Right lobe of liver (tissue), 6 donors: ENCODE measurements at places on chromosomes 12 and 14.

DNA sequence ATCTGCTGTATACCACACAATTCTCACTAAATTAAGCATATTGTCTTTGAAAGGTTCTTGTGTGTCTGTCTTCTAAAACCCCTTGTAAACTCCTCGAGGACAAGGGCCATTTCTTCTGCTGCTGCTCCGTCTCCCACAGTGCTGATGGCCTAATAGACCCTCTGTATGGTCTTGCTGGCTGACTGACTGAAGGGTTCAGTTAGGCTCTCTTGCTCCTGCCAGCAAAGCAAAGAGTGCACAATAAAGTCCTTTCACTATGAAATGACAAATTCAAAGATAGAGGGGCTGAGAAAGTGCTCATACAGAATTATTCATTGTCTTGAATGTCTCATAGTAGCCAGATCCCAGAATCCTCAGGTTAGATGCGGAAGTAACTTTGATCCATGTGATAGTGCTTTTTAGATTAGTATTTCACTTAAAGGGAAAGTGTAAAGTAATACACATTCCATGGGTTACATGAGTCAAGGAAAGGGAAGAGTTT is 14.2 kb upstream of the RIOX1 start:
- peaks cover 10% of the 10 kb centered on the region for H3K4me1 ChIP-seq
- H3K36me3 ChIP-seq, result no peaks in the 10 kb centered on the region
- DNase-seq, result no peak

DNA sequence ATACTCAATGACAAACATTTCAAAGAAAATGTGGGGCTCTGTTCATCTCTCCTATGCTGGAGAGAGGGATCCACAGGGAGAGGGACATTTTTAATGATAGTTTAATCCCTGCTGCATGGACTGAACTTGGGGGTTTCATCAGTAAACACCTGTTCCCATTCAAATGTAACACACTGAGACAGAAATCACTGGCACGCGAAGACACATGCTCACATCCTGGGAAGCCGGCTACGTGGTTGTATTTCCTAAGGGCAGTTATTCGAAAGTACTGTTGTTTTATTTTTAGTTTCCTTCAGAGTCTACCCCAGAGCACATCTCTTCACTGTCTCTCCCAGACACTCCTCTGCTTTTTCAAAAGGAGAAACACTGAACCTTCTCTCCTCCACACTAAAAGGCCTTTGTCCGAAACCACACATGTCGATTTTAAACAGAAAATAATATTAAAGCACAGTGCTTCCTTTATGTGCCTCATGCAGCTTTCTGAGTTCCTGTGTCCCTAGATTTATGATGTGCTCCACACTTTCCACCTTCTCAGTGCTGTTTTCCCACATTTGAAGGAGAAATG is 52.8 kb downstream of the PTHLH start:
- no peaks in the 10 kb centered on the region for H3K36me3 ChIP-seq
- no peaks in the 10 kb centered on the region for H3K27me3 ChIP-seq
- H3K4me1 ChIP-seq, result no peaks in the 10 kb centered on the region
- H3K4me3 ChIP-seq, result no peak overlapping the region
- DNase-seq, result no peak

DNA sequence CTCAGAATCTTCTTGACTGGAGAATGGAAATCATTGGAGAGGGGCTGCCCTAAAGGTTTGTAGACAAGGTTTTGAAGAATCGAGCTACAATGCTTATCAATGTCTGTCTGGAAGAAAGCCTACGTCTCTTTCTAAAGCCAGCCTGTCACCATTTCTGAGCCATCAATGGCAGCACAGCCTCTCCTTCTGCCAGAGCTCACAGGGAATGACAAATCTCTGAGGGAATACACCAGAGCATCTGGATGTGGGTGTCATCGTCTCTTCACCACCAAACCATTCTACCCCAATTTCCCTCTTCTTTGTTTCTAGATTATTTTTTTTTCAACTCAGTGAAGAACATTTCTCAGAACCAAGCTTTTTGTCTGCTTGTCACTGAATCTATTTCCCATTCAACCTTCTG is 349.7 kb downstream of the EMP1 start:
- no peaks in the 10 kb centered on the region for H3K36me3 ChIP-seq
- H3K27ac ChIP-seq, result no peak overlapping the region
- DNase-seq, result no peak
- H3K27me3 ChIP-seq, result no peaks in the 10 kb centered on the region

DNA sequence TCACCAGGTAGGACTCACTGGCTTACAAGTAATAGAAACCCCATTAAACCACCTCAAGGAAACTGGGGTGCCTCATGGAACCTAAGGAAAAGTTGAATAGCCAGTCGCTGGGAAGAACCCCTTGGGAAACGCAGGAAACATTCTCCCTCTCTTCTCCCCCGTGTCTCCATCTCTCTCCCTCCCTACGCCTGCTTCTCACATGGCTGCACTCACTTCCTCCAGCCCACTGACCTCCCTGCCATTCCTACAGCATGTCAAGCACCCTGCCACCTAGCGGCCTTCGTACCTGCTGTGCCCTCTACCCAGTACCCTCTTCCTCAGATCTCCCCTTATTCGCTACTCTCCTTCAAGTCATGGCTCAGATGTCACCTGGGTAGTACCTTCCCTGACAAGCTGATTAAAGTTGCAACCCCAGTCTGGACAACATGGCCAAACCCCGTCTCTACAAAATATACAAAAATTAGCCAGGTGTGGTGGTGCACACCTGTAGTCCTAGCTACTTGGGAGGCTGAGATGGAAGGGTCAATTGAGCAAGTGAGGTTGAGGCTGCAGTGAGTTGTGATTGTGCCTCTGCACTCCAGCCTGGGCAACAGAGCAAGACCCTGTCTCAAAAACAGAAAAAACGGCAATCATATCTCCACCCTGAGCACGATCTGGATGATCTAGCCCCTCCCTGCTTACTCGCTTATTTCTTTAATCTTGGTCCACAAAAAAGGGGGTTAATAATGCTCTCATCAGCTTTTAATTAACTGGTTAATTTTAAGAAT is 6.4 kb upstream of the DTX1 start:
- no peaks in the 10 kb centered on the region for H3K4me1 ChIP-seq
- H3K36me3 ChIP-seq, result no peaks in the 10 kb centered on the region
- H3K27ac ChIP-seq, result no peak overlapping the region
- no peak overlapping the region for H3K4me3 ChIP-seq
- no peak for DNase-seq

GRCh38 chr12:111759271-111759670 is 7.5 kb upstream of the ALDH2 start:
- no peaks in the 10 kb centered on the region for H3K27me3 ChIP-seq
- no peak overlapping the region for H3K4me3 ChIP-seq
- peaks cover 23% of the 10 kb centered on the region for H3K4me1 ChIP-seq

DNA sequence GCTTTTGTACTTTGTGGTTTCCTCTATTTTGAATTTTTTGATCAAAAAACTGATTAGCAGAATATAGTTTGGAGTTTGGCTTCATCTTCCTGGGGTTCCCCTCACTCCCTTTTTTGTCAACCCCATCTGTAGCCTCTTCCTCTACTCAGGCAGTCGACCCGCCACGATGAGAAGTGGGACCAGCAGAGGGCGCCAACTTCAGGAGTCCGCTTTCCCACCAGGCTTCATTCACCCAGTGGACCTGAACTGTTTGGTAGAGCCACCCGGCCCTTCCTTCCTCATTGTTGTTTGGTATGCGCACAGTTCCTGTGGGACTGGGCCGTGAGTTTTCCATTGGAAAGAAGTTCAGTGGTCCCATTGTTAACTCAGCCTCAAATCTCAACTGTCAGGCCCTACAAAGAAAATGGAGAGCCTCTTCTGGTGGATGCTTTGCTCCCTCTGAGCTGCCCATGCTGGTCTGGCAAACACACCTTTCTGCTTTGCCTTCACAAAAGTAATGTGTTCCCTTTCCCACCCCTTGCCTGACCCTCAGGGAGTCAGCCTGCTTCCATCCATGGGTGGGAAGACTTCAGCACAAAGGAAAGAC is 21.7 kb downstream of the TMBIM6 start:
- peaks cover 63% of the 10 kb centered on the region for H3K36me3 ChIP-seq
- H3K4me3 ChIP-seq, result no peak overlapping the region
- no peaks in the 10 kb centered on the region for H3K27me3 ChIP-seq
- no peaks in the 10 kb centered on the region for H3K4me1 ChIP-seq
- peak; percentile 51 for DNase-seq

GRCh38 chr14:95531969-95532368 is 2.9 kb upstream of the GLRX5 start:
- H3K36me3 ChIP-seq, result no peaks in the 10 kb centered on the region
- no peak for DNase-seq
- no peak overlapping the region for H3K4me3 ChIP-seq
- H3K4me1 ChIP-seq, result peaks cover 52% of the 10 kb centered on the region
- no peaks in the 10 kb centered on the region for H3K27me3 ChIP-seq

DNA sequence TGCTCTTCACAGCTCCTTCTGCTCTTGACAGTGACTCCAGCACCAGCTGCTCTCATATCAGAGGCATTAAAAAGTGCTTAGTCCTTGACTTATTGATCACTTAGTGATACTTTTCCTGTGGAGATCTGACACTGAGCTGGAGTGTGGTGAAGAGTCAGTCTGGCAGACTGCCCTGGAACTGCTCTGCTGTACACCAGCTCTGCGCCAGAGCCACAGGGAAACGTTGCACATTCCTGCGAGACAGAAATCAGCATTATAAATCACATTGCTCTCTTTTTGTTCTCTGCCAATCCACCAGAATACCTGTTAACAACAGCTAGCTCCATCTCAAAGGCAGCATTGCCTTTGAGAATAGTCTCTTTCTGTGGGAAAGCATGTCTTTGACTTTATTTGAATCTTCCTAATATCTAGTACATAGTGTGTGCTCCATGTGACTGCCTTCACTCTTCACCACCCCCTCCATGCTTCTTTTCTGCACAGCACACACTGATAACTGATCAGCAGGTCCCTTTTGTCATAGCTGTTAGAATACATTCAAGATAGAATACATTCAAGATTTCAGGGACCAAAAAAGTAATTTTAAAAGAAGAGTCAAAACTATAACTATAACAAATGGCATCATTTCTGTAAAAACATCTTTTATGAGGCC is 48.2 kb upstream of the VSX2 start:
- H3K4me1 ChIP-seq, result no peaks in the 10 kb centered on the region
- H3K27me3 ChIP-seq, result no peaks in the 10 kb centered on the region
- DNase-seq, result no peak
- no peaks in the 10 kb centered on the region for H3K36me3 ChIP-seq

DNA sequence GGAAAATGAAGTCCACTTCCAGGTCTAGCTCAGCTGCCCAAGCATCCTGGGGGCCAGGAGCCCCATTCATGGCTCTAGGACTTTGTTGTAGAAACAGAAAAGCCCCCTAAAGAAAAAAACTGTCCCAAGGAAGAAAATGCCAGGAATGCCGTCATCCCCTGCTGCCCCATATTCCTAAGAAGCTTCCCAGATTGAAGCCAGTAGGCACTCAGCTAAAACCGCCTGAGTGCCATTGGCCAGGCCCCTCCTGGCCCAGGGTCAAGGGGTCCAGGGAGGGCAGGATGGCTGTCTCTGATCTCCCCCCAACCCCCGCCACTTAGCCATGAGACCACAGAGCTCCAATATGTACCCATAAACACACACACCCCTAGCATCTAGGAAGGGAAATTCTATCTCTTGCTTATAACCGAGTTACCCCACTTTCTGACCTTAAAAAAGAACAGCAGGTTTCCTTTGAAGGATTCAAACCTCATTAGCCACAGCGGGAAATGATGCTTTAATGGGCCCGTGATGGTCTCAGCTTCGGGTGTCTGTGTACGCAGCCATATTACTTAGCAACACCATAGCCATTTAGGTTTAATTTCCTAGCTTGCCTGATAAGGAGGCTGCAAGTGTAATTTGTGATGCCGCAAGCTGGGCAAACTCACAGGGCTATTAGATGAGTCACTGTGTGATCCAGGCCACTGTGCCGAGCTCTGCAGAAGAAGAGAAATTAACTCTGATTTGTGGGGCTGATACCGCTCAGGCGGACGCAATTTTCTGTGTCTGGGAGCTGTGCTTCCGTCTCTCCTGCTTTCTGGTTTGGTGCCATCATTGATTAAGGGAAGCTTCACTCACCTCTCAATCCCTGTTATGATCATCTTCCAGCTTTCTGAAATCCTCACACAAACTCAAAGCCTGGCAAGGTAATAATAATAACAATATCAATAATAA is 84.2 kb downstream of the GCH1 start:
- no peaks in the 10 kb centered on the region for H3K36me3 ChIP-seq
- no peaks in the 10 kb centered on the region for H3K27me3 ChIP-seq
- H3K27ac ChIP-seq, result no peak overlapping the region
- H3K4me3 ChIP-seq, result no peak overlapping the region
- no peaks in the 10 kb centered on the region for H3K4me1 ChIP-seq

- H3K27me3 ChIP-seq, result no peaks in the 10 kb centered on the region
- no peak for DNase-seq
- no peaks in the 10 kb centered on the region for H3K4me1 ChIP-seq
Measured at GRCh38 chr12:81207173-81207572, 129.3 kb downstream of the ACSS3 start.

- H3K27ac ChIP-seq, result no peak overlapping the region
- DNase-seq, result no peak
- no peaks in the 10 kb centered on the region for H3K36me3 ChIP-seq
- no peak overlapping the region for H3K4me3 ChIP-seq
Measured at GRCh38 chr14:77859934-77860570, 60.1 kb downstream of the ADCK1 start.

DNA sequence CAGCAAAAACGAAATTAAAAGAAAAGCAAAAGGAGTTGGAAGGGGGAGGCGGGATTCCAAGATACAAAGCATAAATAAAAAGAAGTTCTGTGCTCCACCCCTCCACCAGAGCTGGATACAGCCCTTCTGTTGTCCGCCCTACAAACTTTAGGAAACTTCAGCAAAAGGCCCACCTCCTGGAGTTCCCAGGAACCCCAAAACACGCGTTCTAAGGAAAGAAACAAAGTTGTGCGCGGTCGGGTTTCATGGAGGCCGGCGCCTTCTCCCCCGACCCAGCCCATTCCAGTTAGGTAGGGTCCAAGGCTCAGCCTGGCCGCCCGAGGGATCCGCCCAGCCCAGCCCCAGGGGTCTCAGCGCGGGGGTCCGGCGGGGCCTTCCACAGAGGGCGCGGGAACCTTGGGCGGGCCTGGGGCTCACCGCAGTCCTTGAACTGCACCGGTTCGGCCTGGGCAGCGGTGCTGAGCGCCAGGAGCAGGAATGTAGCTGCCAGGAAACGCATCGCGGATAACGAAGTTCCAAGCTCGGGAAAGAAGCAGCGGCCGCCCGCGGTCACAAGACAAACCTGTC is at the start of gene NPC2:
Gene NPC2, minus strand, starts transcription at position 530 of the 567 bp plus-strand sequence. Its CDS starts 31 bp downstream, at position 499.
- no peak for DNase-seq
- H3K4me1 ChIP-seq, result peaks cover 6% of the 10 kb centered on the region
- peak within 1 kb of the TSS; percentile 88 for H3K4me3 ChIP-seq
- no peaks in the 10 kb centered on the region for H3K36me3 ChIP-seq

GRCh38 chr12:43957732-43958372 is 122.0 kb downstream of the TMEM117 start:
- H3K4me3 ChIP-seq, result no peak overlapping the region
- no peaks in the 10 kb centered on the region for H3K4me1 ChIP-seq
- no peaks in the 10 kb centered on the region for H3K27me3 ChIP-seq
- DNase-seq, result no peak
- H3K27ac ChIP-seq, result no peak overlapping the region

DNA sequence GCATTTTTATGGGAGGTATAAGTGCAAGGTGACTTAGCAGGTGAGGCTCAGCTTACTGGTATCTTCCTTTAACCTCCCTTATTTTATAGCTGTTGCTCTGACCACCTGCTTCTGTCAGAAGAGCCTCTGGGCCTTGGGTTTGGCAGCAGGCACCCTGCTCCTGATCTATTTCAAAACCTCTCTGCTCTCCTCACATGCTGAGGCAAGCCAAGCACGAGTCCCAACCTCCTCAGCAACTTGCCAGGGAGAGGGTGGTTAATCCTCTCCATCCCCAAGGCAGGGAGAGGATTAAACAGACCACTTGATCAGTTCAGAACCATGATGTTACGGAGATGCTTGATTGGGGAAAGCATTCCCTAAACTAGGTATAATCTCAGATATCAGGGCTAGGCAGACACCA is 5.4 kb downstream of the PLEKHH1 start:
- no peaks in the 10 kb centered on the region for H3K36me3 ChIP-seq
- no peak overlapping the region for H3K27ac ChIP-seq
- DNase-seq, result no peak
- no peak overlapping the region for H3K4me3 ChIP-seq
- H3K27me3 ChIP-seq, result no peaks in the 10 kb centered on the region
